GM23248 (cell line): ENCODE measurements at places on chromosomes 4 and X. TPM values are rescaled to one million over a fixed set of nuclear protein-coding genes. Genes with fewer than 3 reads are reported as not detected.

Gene AMBN
- not detected in 2 replicates for total RNA-seq

Gene ACE2
- total RNA-seq = not detected in 2 replicates

Gene SOWAHD
- total RNA-seq = 0.22 TPM in 1 of 2 replicates, not detected in the other

Gene LANCL3
- total RNA-seq = not detected in 2 replicates

Gene RASL11B
- total RNA-seq = not detected in 2 replicates

Gene PGAM4
- total RNA-seq = not detected in 2 replicates

Gene SHISA3
- total RNA-seq = 0.65 TPM in 1 of 2 replicates, not detected in the other

Gene SPANXD
- total RNA-seq = not detected in 2 replicates

Gene NAP1L5
- 0.89 and 8.8 TPM in 2 replicates for total RNA-seq

Gene NRK
- not detected in 2 replicates for total RNA-seq

Gene C4orf50
- not detected in 2 replicates for total RNA-seq

Gene MAOB
- not detected in 2 replicates for total RNA-seq

Gene SPATA4
- not detected in 2 replicates for total RNA-seq

GRCh38 chr4:185118876-185119275, 24.2 kb upstream of the SLC25A4 start:
- H3K4me1 ChIP-seq = no peaks in the 10 kb centered on the region
- no peak for DNase-seq
- no peak overlapping the region for H3K4me3 ChIP-seq
- no peak overlapping the region for H3K27ac ChIP-seq
- no peaks in the 10 kb centered on the region for H3K27me3 ChIP-seq
- H3K36me3 ChIP-seq = no peaks in the 10 kb centered on the region

DNA sequence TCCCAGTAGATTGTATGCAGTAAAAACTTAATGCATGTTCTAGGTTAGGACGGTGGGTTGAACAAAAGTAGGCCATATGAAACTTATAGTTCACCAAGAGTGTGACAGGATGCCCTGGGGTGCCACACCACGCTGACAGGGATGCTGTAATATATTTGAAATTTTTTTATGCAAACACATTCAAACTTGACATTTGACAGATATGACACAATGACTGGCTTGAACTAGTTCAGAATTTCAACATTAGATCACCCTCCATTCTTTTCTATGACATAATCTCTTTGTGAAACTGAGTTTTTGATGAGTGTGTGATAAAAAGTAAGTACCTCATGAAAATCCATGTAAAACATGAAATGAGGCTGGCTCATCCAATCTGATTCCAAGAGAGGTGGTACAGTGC, 198.4 kb downstream of the PALLD start:
- H3K27me3 ChIP-seq = no peaks in the 10 kb centered on the region
- peaks cover 23% of the 10 kb centered on the region for H3K4me1 ChIP-seq
- H3K4me3 ChIP-seq = no peak overlapping the region
- no peak overlapping the region; the same call in 1 of the 2 replicates for H3K27ac ChIP-seq
- peak; percentile 14 for DNase-seq

DNA sequence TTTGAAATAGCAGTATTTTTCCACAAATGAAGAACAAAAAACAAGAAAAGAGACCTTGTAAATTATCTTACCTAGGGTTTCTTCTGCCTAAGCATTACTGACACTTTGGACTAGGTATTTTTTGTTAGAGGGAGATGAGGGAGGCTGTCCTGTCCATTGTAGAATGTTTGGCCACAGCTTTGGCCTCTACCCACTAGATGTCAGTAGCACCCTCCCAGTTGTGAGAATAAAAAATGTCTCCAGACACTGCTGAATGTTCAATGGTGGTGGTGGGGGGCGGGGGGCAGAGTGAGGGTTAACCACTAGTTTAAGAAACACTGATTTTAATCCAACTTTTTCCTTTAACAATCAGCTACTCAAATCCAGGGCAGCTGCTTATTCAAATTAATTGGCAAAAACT, 25.8 kb downstream of the OTUD4 start:
- DNase-seq = peak; percentile 51
- peaks cover 43% of the 10 kb centered on the region for H3K36me3 ChIP-seq
- no peak overlapping the region for H3K4me3 ChIP-seq
- no peak overlapping the region for H3K27ac ChIP-seq
- H3K4me1 ChIP-seq = no peaks in the 10 kb centered on the region

DNA sequence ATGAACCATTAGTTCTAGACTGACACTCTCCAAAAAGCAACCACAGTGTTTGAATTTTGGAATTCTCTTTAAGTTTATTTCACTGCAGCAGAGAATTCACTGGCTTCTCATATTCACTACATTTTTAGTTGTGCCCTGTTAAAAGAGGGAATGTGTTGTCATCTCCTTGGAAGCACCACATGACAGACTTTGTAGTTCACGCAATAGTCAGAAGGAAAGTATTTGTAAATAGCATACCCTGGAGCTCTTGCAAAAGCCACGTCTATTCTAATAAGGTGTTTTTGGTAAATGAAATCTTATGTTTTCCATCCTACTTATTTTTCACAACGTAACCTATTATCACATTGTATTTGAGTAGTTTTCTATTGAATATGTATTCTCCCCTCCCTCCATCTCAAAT, 25.8 kb downstream of the DOCK11 start:
- no peaks in the 10 kb centered on the region for H3K36me3 ChIP-seq
- H3K27me3 ChIP-seq = no peaks in the 10 kb centered on the region
- H3K27ac ChIP-seq = peak overlapping the region; percentile 99
- peak overlapping the region; percentile 54 for H3K4me3 ChIP-seq
- peak; percentile 82 for DNase-seq
- peaks cover 41% of the 10 kb centered on the region for H3K4me1 ChIP-seq

DNA sequence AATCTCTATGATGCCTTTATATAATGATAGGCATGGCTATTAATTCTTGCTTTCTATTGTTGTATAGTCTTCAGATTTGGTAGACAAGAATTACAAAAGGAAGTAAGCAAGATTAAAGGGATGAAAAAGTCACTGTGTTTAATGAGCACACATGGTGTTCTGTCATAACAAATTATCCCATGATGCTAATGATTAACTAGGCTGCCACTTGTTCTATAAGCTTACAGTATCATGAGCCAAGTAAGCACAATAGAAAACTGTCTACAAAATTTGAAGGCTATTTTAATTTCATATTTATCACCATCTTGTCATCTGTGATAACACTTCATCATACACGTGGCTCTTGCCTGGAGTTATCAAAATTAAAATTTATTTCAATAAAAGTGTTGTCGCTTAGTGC, 466.7 kb downstream of the GASK1B start:
- H3K4me3 ChIP-seq = no peak overlapping the region
- no peak for DNase-seq
- H3K27ac ChIP-seq = no peak overlapping the region
- no peaks in the 10 kb centered on the region for H3K27me3 ChIP-seq
- H3K4me1 ChIP-seq = no peaks in the 10 kb centered on the region

- no peaks in the 10 kb centered on the region for H3K4me1 ChIP-seq
- DNase-seq = no peak
- H3K36me3 ChIP-seq = no peaks in the 10 kb centered on the region
- no peak overlapping the region for H3K27ac ChIP-seq
- H3K27me3 ChIP-seq = no peaks in the 10 kb centered on the region
These were observed 20.9 kb upstream of the ZRSR2 start for GRCh38 chrX:15769300-15769954.

DNA sequence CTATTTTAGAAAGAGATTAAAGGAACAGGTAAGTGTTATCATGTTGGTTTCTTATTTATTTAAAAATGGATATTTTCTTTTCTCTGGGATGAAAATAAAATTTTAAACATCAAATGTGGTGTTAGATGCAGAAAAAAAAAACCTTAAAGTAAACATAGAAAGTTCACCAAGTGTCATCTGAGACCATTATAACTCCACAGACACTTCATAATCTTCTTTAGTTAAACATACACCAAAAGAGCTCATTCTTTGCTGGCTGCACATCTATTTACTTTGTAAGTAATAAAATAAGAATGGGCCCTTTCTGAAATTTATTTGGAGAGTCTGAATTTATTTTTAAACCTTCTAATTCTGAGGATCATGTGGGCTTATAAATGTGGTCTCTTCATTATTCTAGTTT, 460.7 kb upstream of the CTSO start:
- peaks cover 3% of the 10 kb centered on the region for H3K4me1 ChIP-seq
- no peak overlapping the region for H3K27ac ChIP-seq
- H3K4me3 ChIP-seq = no peak overlapping the region

DNA sequence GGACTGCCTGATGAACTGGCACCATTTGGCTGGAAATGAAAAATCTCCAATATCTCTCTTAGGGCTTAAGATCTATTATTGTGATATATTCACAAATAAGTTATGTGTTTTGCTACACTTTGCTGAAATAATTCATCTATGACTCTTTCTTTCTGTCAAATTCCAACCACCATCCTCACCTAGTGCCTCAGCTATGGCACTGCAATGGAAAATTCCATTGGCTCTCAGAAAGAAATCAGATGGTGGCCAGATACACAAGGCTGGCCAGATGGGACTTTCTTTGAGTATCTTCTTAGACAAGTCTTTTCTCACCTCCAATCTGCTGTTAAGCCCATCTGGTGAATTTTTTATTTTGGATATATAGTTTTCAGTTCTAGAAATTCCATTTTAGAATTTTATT, 28.0 kb downstream of the NAT8L start:
- DNase-seq = peak; percentile 51
- no peaks in the 10 kb centered on the region for H3K4me1 ChIP-seq
- no peak overlapping the region for H3K27ac ChIP-seq
- H3K36me3 ChIP-seq = no peaks in the 10 kb centered on the region
- no peaks in the 10 kb centered on the region for H3K27me3 ChIP-seq

- H3K36me3 ChIP-seq = no peaks in the 10 kb centered on the region
- no peaks in the 10 kb centered on the region for H3K4me1 ChIP-seq
- DNase-seq = peak; percentile 29
- H3K27me3 ChIP-seq = no peaks in the 10 kb centered on the region
- no peak overlapping the region for H3K27ac ChIP-seq
- H3K4me3 ChIP-seq = no peak overlapping the region
These were observed 160.2 kb downstream of the NHS start for GRCh38 chrX:17535229-17535628.

GRCh38 chrX:25976683-25977310, 161.3 kb upstream of the MAGEB18 start:
- H3K4me1 ChIP-seq = no peaks in the 10 kb centered on the region
- no peaks in the 10 kb centered on the region for H3K36me3 ChIP-seq
- H3K4me3 ChIP-seq = no peak overlapping the region
- no peak overlapping the region for H3K27ac ChIP-seq
- DNase-seq = no peak

GRCh38 chr4:67879486-67879885, 4.3 kb downstream of the TMPRSS11D start:
- H3K27me3 ChIP-seq = no peaks in the 10 kb centered on the region
- H3K36me3 ChIP-seq = no peaks in the 10 kb centered on the region
- H3K4me3 ChIP-seq = no peak overlapping the region
- peaks cover 1% of the 10 kb centered on the region; the same call in 1 of the 2 replicates for H3K4me1 ChIP-seq

- peaks cover 28% of the 10 kb centered on the region for H3K4me1 ChIP-seq
- H3K4me3 ChIP-seq = no peak overlapping the region
- DNase-seq = peak; percentile 94
- H3K27ac ChIP-seq = peak overlapping the region; percentile 53
- no peaks in the 10 kb centered on the region for H3K36me3 ChIP-seq
- H3K27me3 ChIP-seq = no peaks in the 10 kb centered on the region
These were observed 192.0 kb upstream of the ANK2 start for GRCh38 chr4:112857461-112857860.

- H3K27ac ChIP-seq = no peak overlapping the region
- no peaks in the 10 kb centered on the region for H3K27me3 ChIP-seq
- H3K4me1 ChIP-seq = peaks cover 17% of the 10 kb centered on the region
- DNase-seq = peak; percentile 33
- H3K36me3 ChIP-seq = no peaks in the 10 kb centered on the region
These were observed 14.3 kb downstream of the SLC10A6 start for GRCh38 chr4:86834901-86835300.

DNA sequence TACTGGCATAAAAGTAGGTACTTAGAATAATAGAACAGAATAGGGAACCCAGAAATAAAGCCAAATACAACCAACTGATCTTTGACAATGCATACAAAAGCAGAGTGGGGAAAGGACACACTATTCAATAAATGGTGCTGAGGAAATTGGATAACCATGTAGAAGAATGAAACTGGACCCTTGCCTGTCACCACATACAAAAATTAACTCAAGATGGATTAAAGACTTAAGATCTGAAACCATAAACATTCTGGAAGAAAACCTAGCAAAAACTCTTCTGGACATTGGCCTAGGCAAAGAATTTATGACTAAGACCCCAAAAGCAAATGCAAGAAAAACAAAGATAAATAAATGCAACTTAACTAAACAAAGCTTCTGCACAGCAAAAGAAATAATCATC, 45.6 kb downstream of the ARFIP1 start:
- no peak for DNase-seq
- no peak overlapping the region for H3K4me3 ChIP-seq
- H3K4me1 ChIP-seq = no peaks in the 10 kb centered on the region
- H3K27me3 ChIP-seq = no peaks in the 10 kb centered on the region
- no peaks in the 10 kb centered on the region; the same call in 1 of the 2 replicates for H3K36me3 ChIP-seq

GRCh38 chr4:10032625-10033024, 11.3 kb upstream of the SLC2A9 start:
- peak overlapping the region; percentile 55 for H3K4me3 ChIP-seq
- H3K27ac ChIP-seq = peak overlapping the region; percentile 84
- H3K4me1 ChIP-seq = peaks cover 26% of the 10 kb centered on the region
- no peaks in the 10 kb centered on the region for H3K27me3 ChIP-seq
- no peaks in the 10 kb centered on the region for H3K36me3 ChIP-seq

- DNase-seq = peak; percentile 46
- H3K4me1 ChIP-seq = peaks cover 19% of the 10 kb centered on the region
- peak overlapping the region; percentile 35 for H3K4me3 ChIP-seq
- H3K36me3 ChIP-seq = no peaks in the 10 kb centered on the region
- H3K27me3 ChIP-seq = no peaks in the 10 kb centered on the region
These were observed 83.2 kb downstream of the GPAT3 start for GRCh38 chr4:83618991-83619645.

- H3K36me3 ChIP-seq = no peaks in the 10 kb centered on the region
- peak overlapping the region; percentile 53 for H3K27ac ChIP-seq
- no peaks in the 10 kb centered on the region for H3K4me1 ChIP-seq
- DNase-seq = peak; percentile 51
These were observed 719 bp upstream of the BGN start for GRCh38 chrX:153494061-153494460.

- no peak for DNase-seq
- no peaks in the 10 kb centered on the region for H3K27me3 ChIP-seq
- no peaks in the 10 kb centered on the region for H3K4me1 ChIP-seq
- H3K27ac ChIP-seq = no peak overlapping the region
- no peak overlapping the region for H3K4me3 ChIP-seq
These were observed 189.1 kb downstream of the SPCS3 start for GRCh38 chr4:176508780-176509331.

DNA sequence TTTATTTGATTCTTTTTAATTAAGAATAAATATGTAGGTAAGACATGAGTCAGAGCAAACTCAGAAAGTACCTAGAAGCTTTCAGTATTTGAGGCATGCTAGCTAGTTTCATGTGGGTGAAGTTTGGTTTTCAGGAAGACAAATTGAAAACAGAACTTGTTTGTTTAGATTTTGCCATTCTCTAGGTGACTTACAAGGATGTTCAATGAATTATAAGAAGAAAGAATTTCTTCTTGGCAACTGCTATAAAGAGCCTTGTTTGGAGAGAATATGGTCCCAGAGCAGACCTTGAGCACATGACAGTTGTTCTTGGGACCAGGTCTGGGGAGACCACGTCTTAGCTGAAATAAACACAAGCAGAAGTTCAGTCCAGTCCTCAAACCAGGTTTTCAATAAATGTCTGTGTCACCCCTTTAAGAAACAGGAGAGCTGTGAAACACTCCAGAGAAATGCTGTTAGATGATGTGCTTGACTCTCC, 38.0 kb upstream of the IL21 start:
- no peak for DNase-seq
- no peak overlapping the region for H3K27ac ChIP-seq
- H3K36me3 ChIP-seq = no peaks in the 10 kb centered on the region
- peaks cover 23% of the 10 kb centered on the region for H3K4me1 ChIP-seq
- no peak overlapping the region for H3K4me3 ChIP-seq
- no peaks in the 10 kb centered on the region for H3K27me3 ChIP-seq
